ENCODE measurements at places on chromosomes 4 and X.

DNA sequence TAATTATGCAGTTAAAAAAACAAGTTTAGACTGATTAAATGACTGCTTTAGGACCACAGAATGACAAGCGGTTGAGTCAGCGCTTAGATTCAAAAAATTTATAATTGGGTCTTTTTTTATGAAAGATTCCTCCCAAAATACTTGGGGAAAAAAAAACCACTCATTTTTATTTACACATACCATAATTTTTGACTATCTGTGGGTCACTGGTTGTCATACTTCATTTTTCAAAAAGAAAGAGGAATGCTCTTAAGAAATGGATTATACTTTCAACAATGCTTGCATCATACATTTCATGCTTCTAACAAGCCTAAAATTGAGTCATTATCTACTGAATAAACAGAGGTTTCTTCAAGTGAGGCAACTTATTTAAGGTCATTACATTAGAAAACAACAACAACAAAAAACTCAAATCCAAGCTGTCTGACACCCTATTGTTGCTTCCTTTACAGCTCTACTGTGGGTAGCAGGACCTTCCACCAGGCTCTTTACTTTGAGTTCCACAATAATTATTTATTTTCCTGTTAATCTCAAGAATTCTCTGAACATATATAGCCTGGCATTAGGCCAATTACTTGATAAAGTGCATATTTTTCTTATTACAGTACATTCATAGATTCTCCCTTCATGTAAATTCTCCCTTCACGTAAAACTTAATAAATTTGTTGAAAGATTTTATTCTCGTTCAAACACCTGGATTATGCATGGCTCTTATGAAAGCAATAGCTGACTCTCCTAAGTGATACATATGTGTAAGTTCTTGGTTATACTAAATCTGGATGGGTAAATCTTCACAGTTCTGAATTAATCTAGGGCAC, 445.5 kb downstream of the PCDH10 start:
- DNase-seq = no peak

- no peak for DNase-seq
Measured at GRCh38 chr4:150884625-150885024, 130.5 kb downstream of the LRBA start.

- no peak for DNase-seq
Measured at GRCh38 chr4:156109943-156110900, 156.6 kb upstream of the CTSO start.

GRCh38 chr4:153421941-153422340, 44.2 kb upstream of the TMEM131L start:
- no peak for DNase-seq

DNA sequence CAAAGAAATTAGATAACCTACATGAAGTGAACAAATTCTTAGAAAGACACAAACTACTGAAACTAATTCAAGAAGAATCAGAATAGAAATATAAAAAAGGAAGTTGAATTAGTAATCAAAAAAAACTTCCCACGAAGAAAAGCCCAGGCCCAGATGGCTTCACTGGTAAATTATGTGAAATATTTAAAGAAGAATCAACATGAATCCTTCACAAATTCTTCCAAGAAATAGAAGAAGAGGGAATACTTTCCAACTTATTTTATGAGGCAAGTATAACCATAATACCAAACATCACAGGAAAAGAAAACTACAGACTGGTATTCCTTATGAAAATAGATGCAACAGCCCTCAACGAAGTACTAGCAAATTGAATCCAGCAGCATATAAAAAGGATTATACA, 30.7 kb downstream of the MOSPD2 start:
- DNase-seq = no peak

GRCh38 chr4:1786544-1787362, 6.3 kb upstream of the FGFR3 start:
- no peak for DNase-seq

DNA sequence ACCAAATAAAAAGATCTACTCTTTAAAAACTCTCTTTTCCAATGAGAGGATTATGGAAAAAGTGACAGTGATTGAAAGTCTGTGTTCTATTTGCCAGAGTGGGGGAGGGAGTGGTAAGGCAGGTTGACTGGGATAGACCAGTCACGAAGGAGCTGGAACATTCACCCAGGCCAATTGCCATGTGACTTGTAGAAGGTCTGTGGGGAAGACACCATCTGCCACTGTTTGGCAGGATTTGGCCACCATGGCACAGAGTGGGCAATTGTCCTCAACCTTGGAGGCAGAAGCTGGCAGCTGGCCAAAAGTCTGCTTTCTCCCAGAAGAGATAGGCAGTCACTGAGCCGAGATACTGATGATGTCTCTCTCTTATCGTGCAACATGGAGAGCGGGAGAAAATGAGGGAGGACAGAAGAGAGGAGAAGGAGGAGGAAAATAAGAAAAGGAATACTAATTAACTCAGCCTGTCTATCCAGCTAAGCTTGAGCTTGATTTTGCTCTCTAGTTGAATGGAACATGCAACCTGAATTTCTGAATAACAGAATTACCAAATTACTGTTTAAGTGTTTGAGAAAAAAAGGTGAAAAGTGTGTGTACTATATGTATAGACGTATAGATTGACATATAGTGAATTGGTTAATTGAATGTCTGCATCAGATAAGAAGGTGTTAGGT, 267.1 kb downstream of the ARHGAP24 start:
- no peak for DNase-seq

- DNase-seq = no peak
Measured at GRCh38 chrX:125205918-125206665, 113.6 kb upstream of the TEX13C start.

DNA sequence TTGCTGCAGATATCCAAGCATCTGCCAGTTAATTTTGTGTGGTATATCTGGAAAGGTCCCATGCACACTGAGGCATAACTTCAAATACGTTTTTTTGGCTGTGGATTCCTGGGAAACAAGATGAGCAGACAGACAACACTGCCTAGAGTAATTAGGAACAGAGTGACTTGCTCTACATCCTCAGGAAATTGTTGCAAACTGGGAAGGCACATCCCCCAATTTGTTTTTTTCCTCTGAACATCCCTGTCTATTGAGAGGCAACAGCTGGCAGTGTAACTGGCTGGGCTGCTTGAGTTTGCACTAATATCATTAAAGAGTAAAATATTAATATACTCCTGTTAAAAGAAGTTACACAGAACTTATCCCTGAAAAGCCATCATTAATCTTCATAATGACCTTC, 207.7 kb upstream of the SLIT2 start:
- no peak for DNase-seq

GRCh38 chr4:174919886-174920423, 1.8 kb downstream of the ADAM29 start:
- DNase-seq = no peak

DNA sequence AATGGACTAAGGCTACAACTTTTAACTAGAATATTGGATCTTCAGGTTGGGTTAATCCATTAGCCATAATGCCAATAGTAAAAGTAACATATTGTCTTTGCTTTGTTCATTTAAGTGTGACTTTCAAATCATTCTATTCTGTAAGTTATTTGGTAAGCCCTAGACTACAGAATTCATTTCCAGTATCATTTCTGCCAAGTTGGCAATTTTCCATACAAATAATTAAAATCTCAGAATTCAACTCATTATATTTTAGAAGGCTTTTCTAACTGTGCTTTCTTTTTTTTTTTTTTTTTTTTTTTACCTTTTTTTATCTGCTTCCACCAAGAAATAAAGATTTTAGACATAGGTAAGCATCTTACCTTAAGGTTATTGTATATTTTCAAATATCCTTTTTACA, 173.4 kb downstream of the DCTD start:
- DNase-seq = no peak

GRCh38 chrX:108178143-108178498, 86.5 kb downstream of the ATG4A start:
- no peak for DNase-seq

GRCh38 chr4:57763070-57763469, 652.9 kb upstream of the IGFBP7 start:
- DNase-seq = no peak

Data from NCI-H1436 treated with DMSO at 0.1 percent for 48 hours (cell line).